Activated CD4-positive, alpha-beta T cell treated with anti-CD3 and anti-CD28 coated beads, Interleukin-2, Interleukin-6, amounts not matched to agents 100 ng/mL and 50 ng/mL, durations not matched to agents 16 hours and 8 hours (primary cell): ENCODE measurements at places on chromosomes 4 and X.

GRCh38 chr4:26611885-26612284 lies 28.0 kb downstream of the TBC1D19 start:
- no peak for DNase-seq

GRCh38 chr4:184957446-184958115 lies 60.7 kb upstream of the HELT start:
- DNase-seq, result no peak

DNA sequence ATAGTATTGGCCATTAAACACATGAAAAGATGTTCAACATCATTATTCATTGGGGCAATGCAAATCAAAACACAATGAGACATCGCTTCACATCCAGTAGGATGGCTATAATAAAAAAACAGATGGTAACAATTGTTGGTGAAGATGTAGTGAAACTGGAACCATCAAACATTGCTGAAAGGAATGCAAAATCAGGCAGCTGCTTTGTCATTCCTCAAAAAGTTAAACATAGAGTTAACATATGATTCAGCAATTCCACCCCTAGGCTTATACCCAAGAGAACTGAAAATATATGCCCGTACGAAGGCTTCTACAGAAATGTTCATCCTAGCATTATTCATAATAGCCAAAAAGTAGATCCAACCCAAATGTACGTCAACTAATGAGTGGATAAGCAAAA lies 144.0 kb upstream of the NAP1L5 start:
- DNase-seq, result no peak

DNA sequence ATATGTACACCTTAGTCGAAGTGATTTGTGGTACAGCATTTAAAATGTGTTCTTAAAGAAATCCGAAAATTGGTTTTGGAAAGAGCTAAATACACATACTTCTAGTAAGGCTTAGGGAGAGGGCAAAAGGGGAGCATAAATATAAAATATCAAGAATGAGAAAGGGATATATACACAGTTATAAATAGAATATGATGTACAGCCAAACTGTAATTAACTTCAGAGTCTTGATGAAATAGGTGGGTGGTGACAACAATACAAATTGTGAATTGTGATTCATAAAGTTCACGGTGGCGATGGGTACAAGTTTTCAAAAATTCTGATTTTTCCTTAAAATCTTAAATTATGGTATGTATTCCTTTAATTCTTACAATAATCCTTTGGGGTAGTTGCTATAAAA lies 62.2 kb downstream of the KDM6A start:
- DNase-seq, result no peak

GRCh38 chr4:31053451-31053850 lies 333.3 kb downstream of the PCDH7 start:
- no peak for DNase-seq

- peak; percentile 88 for DNase-seq
Measured at GRCh38 chrX:78139160-78140123, at the start of gene TAF9B. TSS of gene TAF9B (minus strand) at chrX:78139650. CDS start at chrX:78139611, 39 bp downstream.

- peak; percentile 1 for DNase-seq
Measured at GRCh38 chrX:78168065-78168464, 28.6 kb upstream of the TAF9B start.

DNA sequence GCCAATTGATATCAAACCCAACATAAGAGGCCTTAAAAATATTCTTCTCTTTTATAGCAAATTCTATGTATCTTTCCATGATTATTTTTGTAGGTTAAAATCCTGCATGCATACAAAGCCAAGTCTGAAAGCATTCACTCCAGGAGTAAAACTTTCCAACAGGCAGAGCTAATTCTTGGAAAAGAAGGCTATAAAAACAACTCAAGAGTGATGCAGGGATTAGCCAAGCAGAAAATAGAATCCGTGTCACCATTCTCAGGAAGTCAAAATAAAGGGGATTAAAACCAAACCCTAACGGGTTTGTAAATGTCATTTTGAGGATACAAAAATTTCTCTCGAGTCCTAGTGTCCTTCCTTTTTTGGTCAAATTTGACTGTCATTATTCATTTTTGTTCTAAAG lies 412.4 kb downstream of the DMD start:
- no peak for DNase-seq

DNA sequence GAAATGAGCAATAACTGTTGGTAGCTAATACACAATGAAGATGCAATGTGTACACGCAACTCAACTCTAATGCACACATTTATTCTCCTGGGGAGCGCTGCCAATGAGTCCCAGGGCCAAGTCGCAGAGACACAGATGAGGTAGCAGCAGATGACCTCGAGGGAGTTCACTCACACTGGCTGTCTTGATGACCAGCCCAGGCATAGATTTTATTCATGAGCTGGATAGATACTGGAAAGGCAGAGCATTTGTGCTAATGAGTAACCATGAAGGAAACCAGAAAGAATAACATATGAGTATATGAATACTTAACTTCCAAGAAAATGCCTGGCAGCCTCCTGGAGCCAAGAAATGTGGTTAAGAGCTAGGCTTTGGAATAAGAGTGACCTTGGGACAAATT lies 42.3 kb downstream of the RASL11B start:
- no peak for DNase-seq

- DNase-seq, result peak; percentile 51
Measured at GRCh38 chr4:24472514-24473308, 111.6 kb downstream of the DHX15 start.

- no peak for DNase-seq
Measured at GRCh38 chrX:6849716-6850414, 297.6 kb upstream of the STS start.

DNA sequence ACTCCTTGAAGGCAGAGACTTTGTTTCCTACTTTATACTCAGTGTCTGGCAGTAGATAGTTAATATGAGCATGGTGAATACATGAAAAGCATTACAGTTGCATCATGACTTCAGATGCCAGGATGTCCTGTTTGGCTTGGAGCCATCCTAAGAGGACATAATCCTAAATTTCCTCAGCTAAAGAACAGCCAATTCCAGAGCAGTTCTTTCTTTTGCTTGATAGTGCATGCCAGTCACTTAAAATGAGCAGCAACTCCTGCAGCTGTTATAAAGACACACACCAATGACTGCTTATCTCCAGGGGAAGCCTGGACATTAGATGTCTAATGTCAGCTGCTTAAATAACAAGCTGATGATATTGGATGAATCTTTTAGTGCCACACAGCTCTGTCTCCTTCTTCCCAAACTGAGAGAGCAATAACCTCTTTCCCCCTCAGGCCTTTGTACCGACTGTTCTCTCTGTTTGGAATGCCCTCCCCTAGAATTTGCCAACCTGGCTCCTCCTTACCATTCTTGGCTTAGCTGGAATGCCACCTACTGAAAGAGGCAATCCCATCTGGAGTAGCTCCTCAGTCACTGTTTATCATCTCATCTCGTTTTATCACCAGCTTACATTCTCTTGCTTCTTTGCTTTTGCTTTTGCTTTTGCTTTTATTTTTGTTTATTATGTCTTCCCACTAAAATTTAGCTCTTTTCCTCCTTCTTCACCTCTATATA lies 100.8 kb upstream of the USP38 start:
- no peak for DNase-seq

DNA sequence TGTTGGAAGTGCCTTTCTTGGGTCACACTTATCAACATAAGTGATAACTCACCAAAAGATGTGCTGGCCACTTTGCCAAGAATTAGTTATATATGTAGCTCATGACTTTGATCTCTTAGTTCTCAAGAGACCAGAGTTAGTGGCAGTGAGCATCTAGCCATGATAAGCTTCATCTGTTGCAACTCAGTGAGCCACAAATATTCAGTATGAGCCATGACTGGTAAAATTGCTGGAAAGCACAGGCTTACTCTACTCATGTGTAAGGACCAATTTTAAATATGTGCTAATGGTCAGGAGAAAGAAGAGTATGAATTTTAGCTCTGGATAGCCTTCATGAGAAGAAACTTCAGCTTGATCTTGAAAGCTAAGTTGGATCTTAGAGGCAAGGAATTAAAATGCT lies 59.4 kb upstream of the TLL1 start:
- no peak for DNase-seq

DNA sequence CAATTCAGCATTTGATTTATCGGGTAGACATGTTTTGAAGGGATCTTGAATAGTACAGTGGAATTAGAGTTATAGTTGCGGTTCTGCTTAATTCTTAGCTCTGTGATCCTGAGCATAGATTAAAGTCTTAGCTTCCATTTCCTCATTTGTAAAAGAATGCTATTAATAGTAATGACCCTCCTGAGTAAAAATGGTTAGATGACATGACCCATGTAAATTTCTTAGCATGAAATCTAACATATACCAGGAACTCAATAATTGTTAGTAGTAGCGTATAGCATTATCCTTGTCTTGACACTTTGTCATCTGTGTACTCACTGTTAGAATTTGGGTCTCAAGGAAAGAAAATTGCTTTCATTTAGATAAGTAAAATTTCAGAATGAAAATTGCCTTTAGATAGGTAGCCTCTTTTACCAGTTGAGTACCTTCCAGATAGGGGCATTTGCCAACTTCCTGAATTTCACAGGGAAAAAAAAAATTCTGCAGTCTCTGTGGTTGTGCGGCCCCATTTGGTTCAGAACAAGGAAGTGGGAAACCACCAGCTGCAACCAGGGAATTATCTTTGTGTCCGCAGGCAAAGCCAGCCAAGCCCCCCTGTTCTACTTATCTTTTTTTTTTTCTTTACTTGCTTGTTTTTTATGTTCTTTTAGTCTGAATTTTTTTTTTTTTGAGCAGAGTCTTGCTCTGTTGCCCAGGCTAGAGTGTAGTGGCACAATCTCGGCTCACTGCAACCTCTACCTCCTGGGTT lies 86.9 kb downstream of the TMEM164 start:
- no peak for DNase-seq

- DNase-seq, result no peak
Measured at GRCh38 chr4:48799157-48799556, 19.1 kb upstream of the FRYL start.

- DNase-seq, result no peak
Measured at GRCh38 chr4:83819582-83819981, 283.7 kb downstream of the GPAT3 start.

- DNase-seq, result no peak
Measured at GRCh38 chrX:153869473-153870287, 16.3 kb downstream of the L1CAM start.

DNA sequence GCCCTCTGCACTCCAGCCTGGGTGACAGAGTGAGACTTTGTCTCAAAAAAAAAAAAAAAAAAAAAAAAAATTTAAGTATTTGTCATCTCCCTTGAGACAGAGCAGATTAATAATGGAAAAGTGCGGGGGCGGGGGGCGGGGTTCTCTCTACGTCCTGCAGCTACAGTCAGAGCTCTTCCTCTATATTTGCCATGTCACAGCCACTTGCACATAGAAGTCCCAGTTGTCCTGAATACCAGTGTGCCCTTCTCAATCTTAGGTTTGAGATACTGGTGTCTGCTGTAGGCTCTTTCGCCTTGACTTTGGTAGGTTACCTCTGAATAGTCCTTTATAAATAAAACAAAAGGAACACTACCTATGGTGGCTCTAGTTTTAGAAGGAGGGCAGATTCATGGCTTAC lies 237.8 kb upstream of the PGRMC2 start:
- no peak for DNase-seq

DNA sequence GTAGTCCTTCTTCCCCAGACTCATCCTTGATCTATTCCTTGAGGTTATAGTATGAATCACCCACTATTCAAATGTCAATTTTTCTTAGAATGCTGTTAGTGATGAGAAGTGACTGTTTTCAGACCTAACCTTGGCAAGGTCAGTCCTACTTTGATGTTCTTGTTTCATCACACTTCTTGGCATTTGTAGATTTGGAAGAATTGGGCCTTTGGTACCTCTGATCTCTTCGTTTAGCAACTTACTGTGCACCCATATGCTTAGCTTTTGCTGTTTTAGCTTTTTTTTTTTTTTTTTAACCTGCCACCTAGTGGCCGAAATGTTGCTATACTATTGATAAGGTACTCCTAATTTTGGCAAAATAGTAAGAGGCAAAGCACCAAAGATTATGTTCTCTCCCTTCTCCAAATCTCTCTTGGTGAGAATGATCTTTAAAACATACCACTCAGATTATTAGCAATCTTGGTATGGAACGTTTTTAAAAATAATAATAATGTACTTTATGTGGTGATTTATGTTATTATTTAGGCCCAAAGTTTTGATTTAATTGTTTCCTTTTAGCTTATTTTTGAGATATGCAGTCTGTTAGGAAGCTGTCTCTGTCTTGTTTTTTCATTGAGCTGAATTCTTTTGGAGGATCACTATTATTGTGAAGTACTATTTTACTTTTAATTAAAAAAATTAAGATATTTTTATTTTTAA lies 16.6 kb downstream of the DCK start:
- DNase-seq, result no peak

GRCh38 chr4:80732010-80732409 lies 298.5 kb upstream of the BMP3 start:
- DNase-seq, result no peak

DNA sequence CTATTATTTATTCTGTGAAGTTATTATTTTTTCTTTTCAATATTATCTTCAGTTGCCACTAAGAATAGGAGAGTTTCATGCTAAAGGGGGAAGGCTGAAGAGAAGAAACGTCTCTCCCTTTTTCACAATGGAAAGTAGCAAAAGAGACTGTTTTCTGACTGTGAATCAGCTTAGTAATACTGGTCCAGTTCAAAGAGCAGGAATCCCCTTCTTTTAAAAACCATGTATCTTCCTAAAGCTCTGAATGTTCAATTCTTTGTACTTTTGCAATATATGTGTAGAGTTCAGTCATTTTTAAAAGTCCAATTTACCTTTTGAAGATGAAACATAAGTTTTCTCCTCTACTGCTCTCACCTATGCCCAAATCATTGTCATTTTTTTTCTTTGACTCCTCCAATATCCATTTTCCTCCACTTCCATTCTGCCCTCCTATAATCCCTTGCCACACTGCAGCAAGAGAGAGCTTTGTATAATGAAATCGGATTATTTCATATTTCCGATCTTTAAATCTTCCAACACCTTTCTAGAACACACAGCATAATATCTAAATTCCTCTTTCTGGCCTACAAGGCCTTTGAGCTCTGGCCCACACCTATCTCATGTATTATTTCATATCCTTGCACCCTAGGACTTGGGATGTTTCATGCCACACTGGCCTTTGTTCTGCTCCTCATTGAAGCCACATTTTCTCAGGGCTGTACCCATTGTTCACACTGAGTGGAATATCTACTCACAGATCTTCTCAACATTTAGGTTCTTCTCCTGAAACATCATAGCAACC lies 195.3 kb downstream of the CAMK2D start:
- DNase-seq, result peak; percentile 13

- DNase-seq, result no peak
Measured at GRCh38 chrX:44042751-44043150, 69.6 kb upstream of the NDP start.
